NCI-H446 treated with DMSO at 0.1 percent for 48 hours (cell line): ENCODE measurements at places on chromosomes 6 and 20.

- DNase-seq = no peak
These were observed 404 bp downstream of the CEP162 start for GRCh38 chr6:84227044-84227433.

GRCh38 chr6:146543211-146543939, at the start of gene RAB32:
Gene RAB32 (plus strand): TSS chr6:146543833. CDS start chr6:146543872, 39 bp downstream.
- no peak for DNase-seq

- no peak for DNase-seq
These were observed 25.1 kb downstream of the PXDC1 start for GRCh38 chr6:3726421-3726820.

DNA sequence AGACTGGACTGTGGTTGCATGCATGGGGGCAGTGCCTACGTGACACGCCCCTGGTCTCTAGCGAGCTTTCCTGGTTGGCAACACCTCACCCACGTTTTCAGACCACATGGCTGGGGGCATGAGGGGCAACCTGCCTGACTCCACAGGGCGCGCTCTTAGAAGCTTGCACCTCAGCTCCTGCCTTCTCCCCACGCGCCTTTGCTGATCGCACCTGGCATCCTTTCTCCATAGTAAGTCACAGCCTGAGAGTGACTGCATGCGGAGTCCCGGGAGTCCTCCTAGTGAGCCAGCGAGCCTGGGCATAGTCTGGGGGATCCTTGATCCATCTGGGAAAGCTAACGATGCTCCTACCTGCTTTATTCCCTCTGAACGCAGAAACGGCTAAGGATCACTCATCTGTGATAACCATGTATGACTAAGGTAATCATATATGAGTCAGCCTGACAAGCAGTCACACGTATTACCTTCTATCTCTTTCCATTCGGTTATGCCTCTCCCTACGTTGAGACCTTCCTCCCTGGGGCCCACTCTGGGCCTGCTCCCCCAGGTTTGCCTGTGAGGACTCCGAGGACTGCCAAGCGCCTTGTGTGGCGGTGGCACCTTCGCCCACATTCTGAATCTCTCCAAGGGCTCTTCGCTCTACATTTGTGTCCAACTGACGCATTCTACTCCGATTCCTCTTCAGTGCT, 4.5 kb downstream of the TCFL5 start:
- no peak for DNase-seq

- no peak for DNase-seq
These were observed 243.7 kb downstream of the ALDH8A1 start for GRCh38 chr6:134706153-134706552.

DNA sequence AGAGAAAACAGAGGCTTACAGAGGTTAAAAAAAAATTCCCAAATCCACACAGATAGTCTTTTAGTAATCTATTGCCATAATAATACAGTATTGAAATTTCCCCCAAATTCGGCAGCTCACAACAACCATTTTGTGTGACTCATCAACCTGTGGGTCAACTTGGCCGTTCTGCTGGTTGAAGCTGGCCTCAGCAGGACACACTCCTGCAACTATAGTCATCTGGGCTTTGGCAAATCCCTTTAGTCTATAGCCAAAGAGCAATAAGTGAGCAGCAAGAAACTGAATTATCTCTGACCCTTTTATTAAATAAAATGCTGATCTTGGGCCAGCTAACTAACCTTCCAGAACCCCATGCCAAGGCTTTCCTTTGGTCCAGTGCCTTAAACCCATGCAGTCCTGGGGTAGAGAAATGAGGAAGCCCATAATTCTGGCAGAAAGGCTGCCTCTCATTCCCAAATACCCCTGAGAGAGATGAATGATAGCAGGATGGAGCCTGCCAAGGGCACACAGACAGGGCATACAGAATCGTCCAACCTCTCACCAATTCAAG, 17.2 kb upstream of the SNAP25 start:
- DNase-seq = peak; percentile 80

- no peak for DNase-seq
These were observed 18.1 kb upstream of the CALHM6 start for GRCh38 chr6:116443105-116443504.

- no peak for DNase-seq
These were observed 147.0 kb downstream of the SOX4 start for GRCh38 chr6:21740376-21741124.

- DNase-seq = no peak
These were observed 788 bp downstream of the UST start for GRCh38 chr6:148747471-148748165.
